ENCODE measurements at places on chromosomes 5 and 9. TPM values are rescaled to one million over a fixed set of nuclear protein-coding genes. Genes with fewer than 3 reads are reported as not detected.

GRCh38 chr9:336039-336438 lies 121.4 kb downstream of the DOCK8 start:
- H3K4me1 ChIP-seq = no peaks in the 10 kb centered on the region
- peaks cover 88% of the 10 kb centered on the region for H3K36me3 ChIP-seq
- no peak overlapping the region for H3K27ac ChIP-seq
- no peak overlapping the region for H3K4me3 ChIP-seq

GRCh38 chr5:168218746-168219145 lies 72.7 kb upstream of the WWC1 start:
- DNase-seq = no peak
- H3K27ac ChIP-seq = no peak overlapping the region
- H3K27me3 ChIP-seq = no peaks in the 10 kb centered on the region
- peaks cover 3% of the 10 kb centered on the region for H3K4me1 ChIP-seq
- H3K4me3 ChIP-seq = no peak overlapping the region
- H3K36me3 ChIP-seq = no peaks in the 10 kb centered on the region

GRCh38 chr9:4489919-4490704 lies at the start of gene SLC1A1:
SLC1A1 (plus strand) TSS chr9:4490468; CDS start chr9:4490680, 212 bp downstream.
- H3K4me3 ChIP-seq = peak within 1 kb of the TSS; percentile 44
- peaks cover 75% of the 10 kb centered on the region for H3K27me3 ChIP-seq
- no peaks in the 10 kb centered on the region for H3K36me3 ChIP-seq
- H3K27ac ChIP-seq = no peak within 1 kb of the TSS
- DNase-seq = no peak

- peak overlapping the region; percentile 58 for H3K27ac ChIP-seq
- H3K4me3 ChIP-seq = no peak overlapping the region
- H3K36me3 ChIP-seq = no peaks in the 10 kb centered on the region
- H3K4me1 ChIP-seq = peaks cover 8% of the 10 kb centered on the region
- H3K27me3 ChIP-seq = no peaks in the 10 kb centered on the region
- no peak for DNase-seq
Measured at GRCh38 chr5:165188556-165189175, 1683.2 kb downstream of the MAT2B start.

DNA sequence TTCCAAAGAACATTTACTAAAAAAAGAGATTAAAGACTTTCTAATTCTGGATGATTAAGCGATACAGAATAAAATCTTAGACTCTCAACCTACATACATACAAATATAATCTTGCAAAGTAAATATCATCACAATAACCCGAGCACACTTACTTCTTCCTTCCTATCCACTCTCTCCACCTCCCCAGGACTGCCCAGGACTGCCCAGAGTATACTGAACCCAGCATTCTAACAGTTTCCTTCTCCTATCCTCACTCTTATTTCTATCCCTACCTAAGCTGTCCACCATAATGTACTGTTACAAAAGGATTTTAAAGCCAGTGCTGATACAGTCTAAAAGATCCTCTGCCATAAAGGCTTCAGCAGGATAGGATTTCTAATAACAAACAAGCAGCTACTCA lies 413.3 kb upstream of the POU5F2 start:
- no peaks in the 10 kb centered on the region for H3K4me1 ChIP-seq
- H3K4me3 ChIP-seq = no peak overlapping the region
- DNase-seq = no peak
- no peaks in the 10 kb centered on the region for H3K36me3 ChIP-seq
- H3K27me3 ChIP-seq = no peaks in the 10 kb centered on the region
- no peak overlapping the region for H3K27ac ChIP-seq

- no peak overlapping the region for H3K27ac ChIP-seq
- no peaks in the 10 kb centered on the region for H3K27me3 ChIP-seq
- H3K4me3 ChIP-seq = no peak overlapping the region
- no peak for DNase-seq
- peaks cover 5% of the 10 kb centered on the region for H3K4me1 ChIP-seq
Measured at GRCh38 chr5:32190095-32190494, 16.0 kb upstream of the GOLPH3 start.

- no peak overlapping the region for H3K27ac ChIP-seq
- H3K4me3 ChIP-seq = no peak overlapping the region
- peaks cover 11% of the 10 kb centered on the region for H3K36me3 ChIP-seq
- no peak for DNase-seq
- no peaks in the 10 kb centered on the region for H3K27me3 ChIP-seq
- H3K4me1 ChIP-seq = no peaks in the 10 kb centered on the region
Measured at GRCh38 chr9:5110867-5111681, 74.4 kb downstream of the INSL6 start.

GRCh38 chr5:44603496-44604272 lies 205.1 kb upstream of the MRPS30 start:
- no peak overlapping the region for H3K27ac ChIP-seq
- no peak overlapping the region for H3K4me3 ChIP-seq
- DNase-seq = no peak
- H3K27me3 ChIP-seq = no peaks in the 10 kb centered on the region

GRCh38 chr9:128637656-128638055 lies 19.0 kb downstream of the DYNC2I2 start:
- H3K27me3 ChIP-seq = no peaks in the 10 kb centered on the region
- no peak for DNase-seq
- H3K27ac ChIP-seq = no peak overlapping the region
- no peaks in the 10 kb centered on the region for H3K4me1 ChIP-seq
- H3K36me3 ChIP-seq = peaks cover 56% of the 10 kb centered on the region

GRCh38 chr5:151381899-151382298 lies 34.5 kb upstream of the SLC36A2 start:
- no peak for DNase-seq
- H3K4me3 ChIP-seq = no peak overlapping the region
- H3K27ac ChIP-seq = no peak overlapping the region
- no peaks in the 10 kb centered on the region for H3K27me3 ChIP-seq

DNA sequence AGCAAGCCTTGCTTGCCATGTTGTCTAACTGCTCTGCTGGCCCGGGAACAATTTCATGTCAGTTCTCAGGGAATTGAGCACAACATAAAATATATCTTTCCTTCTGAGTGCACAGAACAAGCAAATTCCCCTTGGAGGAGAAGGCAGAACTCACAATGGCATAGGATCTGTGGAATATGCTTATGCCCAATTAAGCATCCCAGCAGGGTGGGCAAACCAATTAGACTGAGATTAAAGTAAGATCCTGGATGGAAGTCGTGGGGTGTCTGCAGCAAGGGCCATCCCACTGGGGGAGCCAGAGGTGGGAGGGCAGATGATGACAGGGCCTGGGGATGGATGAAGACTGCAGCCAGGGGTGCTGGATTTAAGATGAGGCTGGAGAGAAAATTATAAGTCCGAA lies 114.1 kb downstream of the BRINP1 start:
- H3K36me3 ChIP-seq = no peaks in the 10 kb centered on the region
- no peaks in the 10 kb centered on the region for H3K27me3 ChIP-seq
- DNase-seq = no peak
- H3K4me1 ChIP-seq = no peaks in the 10 kb centered on the region

DNA sequence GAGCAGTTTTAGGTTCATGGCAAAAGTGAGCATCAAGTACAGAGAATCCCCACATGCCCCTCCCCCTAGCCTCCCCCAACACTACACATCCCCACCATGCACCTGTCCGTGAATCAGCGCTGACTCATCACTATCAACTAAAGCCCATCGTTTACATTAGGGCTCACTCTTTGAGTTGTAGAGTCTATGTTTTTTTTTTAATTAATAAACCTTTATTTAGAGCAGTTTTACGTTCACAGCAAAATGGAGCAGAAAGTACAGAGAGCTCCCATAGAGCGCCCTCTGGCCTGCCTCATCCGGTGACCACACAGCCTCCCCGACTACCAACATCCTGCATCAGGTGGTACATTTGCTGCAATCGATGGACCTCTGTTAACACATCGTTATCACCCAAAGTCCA lies 47.9 kb upstream of the UNC5A start:
- H3K27me3 ChIP-seq = no peaks in the 10 kb centered on the region
- H3K27ac ChIP-seq = no peak overlapping the region
- no peak for DNase-seq
- H3K4me1 ChIP-seq = no peaks in the 10 kb centered on the region
- no peak overlapping the region for H3K4me3 ChIP-seq

DNA sequence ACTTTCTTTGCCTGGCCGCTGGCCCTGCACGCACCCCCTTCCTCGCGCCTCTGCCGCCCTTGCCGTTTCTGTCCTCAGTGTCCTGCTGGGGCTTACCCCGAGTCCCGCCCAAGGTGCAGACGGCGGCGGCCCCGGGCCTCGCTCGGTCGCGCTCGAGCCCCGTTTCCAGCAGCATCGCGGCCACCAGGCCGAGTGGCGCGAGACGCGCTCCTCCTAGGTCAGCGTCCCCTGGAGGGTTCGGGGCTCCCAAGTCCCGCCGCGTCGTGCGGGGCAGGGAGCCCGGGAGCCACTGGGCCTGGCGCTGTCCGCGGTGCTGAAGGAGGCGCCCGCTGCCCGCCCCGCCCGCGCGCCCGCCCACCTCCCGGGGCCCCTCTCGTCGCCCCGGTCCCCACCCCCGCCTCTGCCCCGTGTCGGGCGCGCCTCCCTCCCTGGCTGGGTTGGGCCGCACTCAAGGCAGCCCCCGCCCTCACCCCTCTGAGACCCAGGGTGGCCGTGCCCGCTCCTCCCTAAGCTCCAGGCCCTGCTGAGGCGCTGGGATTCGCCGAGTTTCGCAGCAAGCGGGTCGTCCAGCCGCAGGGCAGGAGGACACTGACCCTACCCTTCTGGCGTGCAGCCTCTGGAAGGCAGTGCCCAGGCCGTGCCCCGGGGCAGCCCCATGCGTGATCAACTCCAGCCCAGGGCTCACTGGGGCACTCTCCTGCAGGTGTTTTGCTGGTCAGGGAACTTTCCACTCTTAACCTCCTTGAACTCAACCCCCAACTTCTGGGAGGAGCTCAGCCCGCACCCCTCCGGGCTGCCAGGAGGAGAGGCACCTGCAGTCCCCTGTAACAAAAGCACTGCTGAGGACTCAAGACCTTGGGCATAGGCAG lies at the start of gene LHX3:
Gene LHX3 (minus strand): TSS at position 291 of the 869 bp plus-strand sequence. CDS start 116 bp downstream, at position 175.
- H3K36me3 ChIP-seq = peaks cover 17% of the 10 kb centered on the region
- H3K4me1 ChIP-seq = no peaks in the 10 kb centered on the region
- peaks cover 57% of the 10 kb centered on the region for H3K27me3 ChIP-seq
- DNase-seq = peak; percentile 15
- H3K4me3 ChIP-seq = no peak within 1 kb of the TSS

GRCh38 chr5:43227655-43228054 lies 35.6 kb downstream of the NIM1K start:
- no peak overlapping the region for H3K4me3 ChIP-seq
- no peaks in the 10 kb centered on the region for H3K36me3 ChIP-seq
- H3K4me1 ChIP-seq = no peaks in the 10 kb centered on the region
- DNase-seq = no peak
- no peak overlapping the region for H3K27ac ChIP-seq

ZNF366 gene
- 3.8 TPM for total RNA-seq

SMIM33 gene
- total RNA-seq = 0.28 TPM

MOB3B gene
- total RNA-seq = 2.3 TPM

SHOC1 gene
- total RNA-seq = under 0.01 TPM

CCL27 gene
- total RNA-seq = 4.4 TPM

TMEM215 gene
- not detected for total RNA-seq

TAF1L gene
- not detected for total RNA-seq

Data from thymus (tissue), 14 donors.